Left lung (tissue), 14 donors: ENCODE measurements at places on chromosomes 2 and 18. TPM values are rescaled to one million over a fixed set of nuclear protein-coding genes. Genes with fewer than 3 reads are reported as not detected.

Gene ARL6IP6
- 15.1 TPM for total RNA-seq

Gene COPS8
- 44.4 TPM for total RNA-seq

Gene AGFG1
- total RNA-seq, result 69.8 TPM

Gene CYTIP
- total RNA-seq, result 10.9 TPM

Gene KIAA2012
- 1.7 TPM for total RNA-seq

Gene GRHL1
- total RNA-seq, result 2.4 TPM

Gene CCDC142
- total RNA-seq, result 17.5 TPM

DNA sequence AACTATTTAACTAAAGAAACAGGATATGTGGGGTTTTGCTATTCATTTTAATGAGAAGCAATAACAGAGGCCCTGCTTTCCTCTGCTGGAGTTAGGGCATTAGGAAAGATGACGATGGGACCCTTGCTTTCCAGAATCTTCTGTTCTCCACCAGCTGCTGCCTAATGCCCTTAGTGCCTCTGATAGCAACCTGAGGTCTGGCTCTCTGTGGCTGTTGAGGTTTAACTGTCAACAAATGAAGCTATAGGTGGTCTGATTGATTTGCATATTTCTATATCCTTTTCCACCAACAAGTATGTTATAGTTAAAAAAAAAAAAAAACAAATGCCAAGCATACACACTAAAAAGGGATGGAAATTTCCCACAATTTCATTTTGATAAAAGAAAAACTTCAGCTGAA is 115.1 kb upstream of the NCK2 start:
- H3K4me3 ChIP-seq, result no peak overlapping the region
- no peak overlapping the region for H3K27ac ChIP-seq
- DNase-seq, result no peak
- no peaks in the 10 kb centered on the region for H3K4me1 ChIP-seq

- H3K4me3 ChIP-seq, result no peak overlapping the region
- DNase-seq, result no peak
- H3K4me1 ChIP-seq, result peaks cover 1% of the 10 kb centered on the region
Measured at GRCh38 chr18:63292831-63293683, 26.5 kb downstream of the BCL2 start.

- no peaks in the 10 kb centered on the region for H3K27me3 ChIP-seq
- no peak overlapping the region for H3K4me3 ChIP-seq
- no peak overlapping the region for H3K27ac ChIP-seq
- H3K36me3 ChIP-seq, result peaks cover 92% of the 10 kb centered on the region
Measured at GRCh38 chr2:241720099-241720498, 14.3 kb upstream of the D2HGDH start.

- no peaks in the 10 kb centered on the region for H3K27me3 ChIP-seq
- H3K36me3 ChIP-seq, result peaks cover 8% of the 10 kb centered on the region
- no peak for DNase-seq
- no peaks in the 10 kb centered on the region for H3K4me1 ChIP-seq
Measured at GRCh38 chr2:218130822-218131221, 5.0 kb downstream of the CXCR2 start.

GRCh38 chr18:10724666-10725065 is 198.8 kb downstream of the NAPG start:
- DNase-seq, result no peak
- H3K4me3 ChIP-seq, result no peak overlapping the region
- no peaks in the 10 kb centered on the region for H3K36me3 ChIP-seq
